ENCODE measurements at places on chromosomes 12 and 14.
A peak's percentile ranks its signal among the peaks of the same experiment; 100 is the strongest.

- no peak overlapping the region for H3K4me3 ChIP-seq
- no peak for DNase-seq
- H3K27ac ChIP-seq: peak overlapping the region; percentile 86
- H3K4me1 ChIP-seq: peaks cover 58% of the 10 kb centered on the region
- H3K36me3 ChIP-seq: peaks cover 16% of the 10 kb centered on the region
Measured at GRCh38 chr14:95183532-95184412, 26.4 kb upstream of the DICER1 start.

- no peak for DNase-seq
- no peaks in the 10 kb centered on the region for H3K4me1 ChIP-seq
- H3K36me3 ChIP-seq: no peaks in the 10 kb centered on the region
- H3K4me3 ChIP-seq: no peak overlapping the region
- H3K27ac ChIP-seq: no peak overlapping the region
Measured at GRCh38 chr12:130622803-130623202, 93.3 kb downstream of the RIMBP2 start.

DNA sequence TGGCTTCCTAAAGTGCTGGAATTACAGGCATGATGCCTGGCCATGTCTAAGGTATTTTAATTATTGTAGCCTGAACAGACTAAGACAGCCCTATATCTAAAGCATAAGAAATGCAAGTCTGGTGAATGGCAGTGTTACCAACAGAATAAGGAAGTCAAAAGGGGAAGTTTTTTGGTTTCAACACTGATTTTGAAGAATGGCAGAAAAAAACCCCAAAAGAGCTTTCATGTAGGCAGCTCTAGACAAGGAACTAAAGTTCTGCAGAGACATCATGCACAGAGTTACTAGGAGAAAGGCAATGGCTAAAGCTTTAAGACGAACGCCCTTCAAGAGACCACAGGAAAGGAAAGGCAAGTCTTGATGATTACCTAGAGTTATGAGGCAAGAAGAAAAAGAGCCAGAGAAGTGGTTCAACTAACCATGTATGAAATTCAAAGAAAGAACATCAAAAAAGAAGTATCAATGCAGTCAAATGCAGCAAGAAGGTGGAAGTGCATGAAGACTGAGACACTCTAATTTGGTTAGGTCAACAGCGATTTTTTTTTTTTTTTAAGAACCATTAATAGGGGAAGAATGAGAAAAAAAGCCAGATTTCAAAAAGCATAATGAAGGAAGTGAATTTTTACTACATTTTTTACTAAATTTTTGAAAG lies 50.8 kb downstream of the RPS6KA5 start:
- no peak overlapping the region for H3K4me3 ChIP-seq
- no peaks in the 10 kb centered on the region for H3K4me1 ChIP-seq
- peak overlapping the region; percentile 33 for H3K27ac ChIP-seq
- H3K27me3 ChIP-seq: no peaks in the 10 kb centered on the region
- no peak for DNase-seq

DNA sequence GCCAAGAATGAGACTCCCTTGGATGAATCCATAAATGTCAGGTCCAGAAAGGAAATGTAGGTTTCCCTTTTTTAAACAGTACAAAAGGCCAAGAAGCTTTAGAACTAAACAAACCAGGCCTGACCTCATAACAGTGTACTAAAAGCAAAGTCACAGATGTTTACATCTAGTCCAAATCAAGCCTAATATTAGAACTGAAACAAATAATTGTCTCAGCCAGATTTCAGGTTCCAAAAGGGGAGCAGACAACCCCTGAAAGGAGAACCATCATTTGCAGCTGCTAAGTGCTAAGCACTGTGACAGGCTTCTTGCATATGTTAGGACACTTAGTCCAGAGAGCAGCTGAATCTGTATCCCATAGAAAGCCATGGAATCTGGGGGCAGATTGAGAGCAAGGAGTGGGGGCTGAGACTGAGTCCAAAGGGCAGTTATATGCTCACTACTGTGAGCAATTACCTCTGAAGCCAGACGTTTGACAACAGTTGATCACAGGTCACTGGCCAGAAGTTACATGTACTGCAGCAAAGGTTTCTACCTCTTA lies 90.1 kb downstream of the STXBP6 start:
- H3K27ac ChIP-seq: peak overlapping the region; percentile 77
- H3K36me3 ChIP-seq: no peaks in the 10 kb centered on the region
- H3K4me1 ChIP-seq: peaks cover 73% of the 10 kb centered on the region
- no peak overlapping the region for H3K4me3 ChIP-seq
- no peak for DNase-seq

DNA sequence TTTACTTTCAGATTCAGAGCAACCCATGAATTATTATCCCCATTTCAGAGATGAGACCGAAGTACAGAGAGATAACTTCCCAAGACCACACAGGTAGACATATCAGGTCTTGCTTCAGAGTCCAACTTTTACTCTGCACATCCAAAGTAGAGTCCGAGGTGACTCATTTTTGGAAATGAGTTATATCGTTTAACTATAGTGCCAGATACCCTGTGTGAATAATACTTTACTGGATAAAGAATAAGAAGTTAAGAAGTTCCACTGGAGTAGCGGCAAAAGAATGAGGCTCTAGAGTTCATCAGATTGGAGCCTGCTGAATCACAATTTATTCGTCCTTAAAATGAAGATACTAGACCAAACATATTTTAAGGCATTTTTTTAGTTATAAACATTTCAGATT lies 124.7 kb downstream of the EPS8 start:
- H3K36me3 ChIP-seq: peaks cover 50% of the 10 kb centered on the region
- no peak for DNase-seq
- H3K4me3 ChIP-seq: no peak overlapping the region
- H3K27ac ChIP-seq: no peak overlapping the region

DNA sequence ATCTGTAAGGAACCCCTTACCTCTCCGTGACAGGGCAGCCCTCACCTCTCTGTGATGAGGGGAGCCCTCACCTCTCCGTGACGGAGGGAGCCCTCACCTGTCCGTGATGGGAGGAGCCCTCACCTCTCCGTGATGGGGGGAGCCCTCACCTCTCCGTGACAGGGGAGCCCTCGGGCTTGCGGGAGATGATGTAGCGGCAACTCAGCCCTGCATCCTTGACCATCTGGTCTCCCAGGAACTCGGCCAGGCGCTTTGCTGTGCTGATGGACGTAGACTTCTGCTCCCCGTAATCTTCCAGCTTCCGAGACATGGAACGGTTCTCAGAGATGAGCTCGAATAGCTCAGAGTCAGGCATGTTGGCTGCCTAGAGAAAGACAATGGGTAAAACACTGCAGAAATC lies 28.0 kb downstream of the POLE start:
- no peaks in the 10 kb centered on the region for H3K27me3 ChIP-seq
- no peak for DNase-seq
- peaks cover 98% of the 10 kb centered on the region for H3K36me3 ChIP-seq
- H3K27ac ChIP-seq: no peak overlapping the region
- H3K4me1 ChIP-seq: peaks cover 4% of the 10 kb centered on the region

- no peak overlapping the region for H3K27ac ChIP-seq
- no peaks in the 10 kb centered on the region for H3K27me3 ChIP-seq
- peaks cover 6% of the 10 kb centered on the region for H3K4me1 ChIP-seq
- no peaks in the 10 kb centered on the region for H3K36me3 ChIP-seq
- DNase-seq: no peak
- no peak overlapping the region for H3K4me3 ChIP-seq
Measured at GRCh38 chr12:119578112-119578511, 15.5 kb upstream of the TMEM233 start.

DNA sequence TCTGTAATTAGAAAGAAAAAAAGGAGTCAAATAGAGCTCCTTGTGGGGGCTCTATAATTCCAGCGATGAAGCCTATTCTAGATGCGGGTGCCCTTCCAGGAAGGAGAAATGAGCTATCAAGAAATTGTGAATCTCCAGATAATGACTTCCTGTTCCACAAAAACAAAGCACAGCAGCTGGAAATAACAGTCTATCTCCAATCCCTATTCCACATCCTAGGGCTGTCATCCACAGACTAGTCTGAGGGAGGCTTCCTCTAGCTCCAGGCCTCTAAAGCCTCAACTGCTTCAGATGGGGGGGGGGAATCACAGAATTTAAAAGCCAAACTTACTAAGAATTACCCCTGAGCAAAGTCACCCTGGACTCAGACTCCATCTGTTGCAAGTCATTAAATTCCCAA lies 77.4 kb upstream of the GTF2A1 start:
- H3K4me3 ChIP-seq: no peak overlapping the region
- H3K27me3 ChIP-seq: no peaks in the 10 kb centered on the region
- H3K36me3 ChIP-seq: no peaks in the 10 kb centered on the region
- no peak overlapping the region for H3K27ac ChIP-seq
- H3K4me1 ChIP-seq: no peaks in the 10 kb centered on the region

DNA sequence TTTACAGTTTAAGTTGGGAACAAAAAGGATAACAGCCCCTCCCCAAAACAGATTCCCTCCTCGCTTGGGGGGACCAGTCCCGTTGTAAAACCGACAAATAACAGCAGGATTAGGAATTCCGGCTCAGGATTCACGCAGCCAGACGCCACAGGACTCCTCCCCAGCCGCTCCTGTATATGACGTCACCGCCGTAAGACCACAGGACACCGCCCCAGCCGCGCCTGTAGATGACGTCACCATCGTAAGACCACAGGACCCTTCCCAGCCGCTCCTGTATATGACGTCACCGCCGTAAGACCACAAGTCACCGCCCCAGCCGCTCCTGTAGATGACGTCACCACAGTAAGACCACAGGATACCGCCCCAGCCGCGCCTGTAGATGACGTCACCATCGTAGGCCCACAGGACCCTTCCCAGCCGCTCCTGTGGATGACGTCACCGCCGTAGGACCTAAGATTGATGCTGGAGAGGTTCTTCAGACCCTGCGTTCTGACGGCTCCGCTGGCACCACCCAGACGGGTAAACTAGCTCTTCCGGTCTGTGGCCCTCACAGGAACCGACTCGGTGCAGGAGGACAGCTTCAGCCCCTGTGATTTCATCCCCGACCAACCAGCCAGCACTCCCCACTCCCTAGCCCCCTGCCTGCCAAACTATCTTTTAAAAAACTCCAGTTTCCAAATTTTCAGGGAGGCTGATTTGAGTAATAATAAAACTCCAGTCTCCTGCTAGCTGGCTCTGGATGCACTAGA lies 43.9 kb upstream of the FBRSL1 start:
- no peak overlapping the region for H3K27ac ChIP-seq
- peaks cover 94% of the 10 kb centered on the region for H3K27me3 ChIP-seq
- H3K4me3 ChIP-seq: peak overlapping the region; percentile 48
- H3K36me3 ChIP-seq: no peaks in the 10 kb centered on the region
- H3K4me1 ChIP-seq: no peaks in the 10 kb centered on the region

DNA sequence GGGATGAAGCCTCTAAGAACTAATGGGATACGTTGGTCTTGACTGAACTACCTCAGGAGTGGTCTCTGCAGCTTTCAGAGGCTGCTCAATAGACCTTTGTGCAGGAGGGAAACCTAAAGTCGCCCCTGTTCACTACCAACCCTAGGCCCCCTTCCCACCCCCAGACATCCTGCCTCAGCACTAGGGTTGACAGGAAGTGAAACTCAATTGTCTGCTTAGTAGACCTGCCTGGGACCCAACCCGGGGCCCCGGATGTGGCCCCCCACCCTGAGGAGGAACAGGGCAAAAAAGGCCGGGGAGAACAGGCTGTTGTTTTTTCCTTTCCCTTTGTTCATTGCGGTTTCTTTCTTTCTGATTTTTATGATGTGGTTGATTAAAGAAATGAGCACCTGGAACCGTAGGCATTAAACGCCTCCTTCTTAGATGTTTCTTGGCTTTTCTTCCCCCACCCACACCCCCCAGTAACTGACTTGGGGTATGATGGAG lies 1.6 kb upstream of the DGKA start:
- no peaks in the 10 kb centered on the region for H3K36me3 ChIP-seq
- H3K4me1 ChIP-seq: peaks cover 75% of the 10 kb centered on the region
- H3K27me3 ChIP-seq: no peaks in the 10 kb centered on the region
- H3K4me3 ChIP-seq: no peak overlapping the region
- DNase-seq: no peak

DNA sequence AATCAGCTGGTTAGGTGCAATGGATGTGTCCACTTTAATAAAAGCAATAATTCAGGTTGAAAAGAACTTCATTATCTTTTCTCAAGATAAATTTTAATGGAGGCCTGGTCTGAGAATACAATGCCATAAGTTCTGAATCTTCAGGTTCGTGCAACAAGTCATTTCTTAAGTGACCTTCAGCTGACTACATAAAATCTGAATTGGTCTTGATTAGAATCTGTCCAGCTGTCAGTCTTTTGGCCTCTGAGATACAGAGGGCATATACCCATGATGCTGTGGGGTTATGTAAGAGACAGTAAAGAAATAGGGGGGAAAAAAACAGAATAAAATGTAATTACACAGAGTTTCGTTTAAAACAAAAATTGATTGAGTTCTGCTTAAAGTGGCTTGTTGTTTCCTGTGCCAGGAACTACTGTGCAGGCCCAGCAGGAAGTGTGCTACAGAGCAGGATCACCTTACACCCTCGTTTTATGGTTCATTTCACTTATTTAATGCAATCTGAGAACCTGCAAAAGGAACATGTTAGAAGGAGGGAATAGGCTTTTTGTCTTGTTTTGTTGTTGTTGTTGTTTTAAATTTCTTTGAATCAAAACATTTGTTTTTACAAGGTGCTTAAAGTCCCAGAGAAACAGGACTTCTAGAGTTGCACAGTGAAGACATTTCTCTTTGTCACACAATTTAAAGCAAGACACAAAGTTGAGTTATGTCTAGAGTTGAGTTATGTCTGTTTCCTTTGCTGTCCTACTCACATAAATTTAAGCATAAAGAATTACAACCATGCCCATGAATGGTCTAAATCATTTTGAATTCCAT lies 64.2 kb downstream of the LGR5 start:
- no peaks in the 10 kb centered on the region for H3K27me3 ChIP-seq
- H3K36me3 ChIP-seq: no peaks in the 10 kb centered on the region
- H3K27ac ChIP-seq: no peak overlapping the region
- no peak for DNase-seq
- H3K4me3 ChIP-seq: no peak overlapping the region

DNA sequence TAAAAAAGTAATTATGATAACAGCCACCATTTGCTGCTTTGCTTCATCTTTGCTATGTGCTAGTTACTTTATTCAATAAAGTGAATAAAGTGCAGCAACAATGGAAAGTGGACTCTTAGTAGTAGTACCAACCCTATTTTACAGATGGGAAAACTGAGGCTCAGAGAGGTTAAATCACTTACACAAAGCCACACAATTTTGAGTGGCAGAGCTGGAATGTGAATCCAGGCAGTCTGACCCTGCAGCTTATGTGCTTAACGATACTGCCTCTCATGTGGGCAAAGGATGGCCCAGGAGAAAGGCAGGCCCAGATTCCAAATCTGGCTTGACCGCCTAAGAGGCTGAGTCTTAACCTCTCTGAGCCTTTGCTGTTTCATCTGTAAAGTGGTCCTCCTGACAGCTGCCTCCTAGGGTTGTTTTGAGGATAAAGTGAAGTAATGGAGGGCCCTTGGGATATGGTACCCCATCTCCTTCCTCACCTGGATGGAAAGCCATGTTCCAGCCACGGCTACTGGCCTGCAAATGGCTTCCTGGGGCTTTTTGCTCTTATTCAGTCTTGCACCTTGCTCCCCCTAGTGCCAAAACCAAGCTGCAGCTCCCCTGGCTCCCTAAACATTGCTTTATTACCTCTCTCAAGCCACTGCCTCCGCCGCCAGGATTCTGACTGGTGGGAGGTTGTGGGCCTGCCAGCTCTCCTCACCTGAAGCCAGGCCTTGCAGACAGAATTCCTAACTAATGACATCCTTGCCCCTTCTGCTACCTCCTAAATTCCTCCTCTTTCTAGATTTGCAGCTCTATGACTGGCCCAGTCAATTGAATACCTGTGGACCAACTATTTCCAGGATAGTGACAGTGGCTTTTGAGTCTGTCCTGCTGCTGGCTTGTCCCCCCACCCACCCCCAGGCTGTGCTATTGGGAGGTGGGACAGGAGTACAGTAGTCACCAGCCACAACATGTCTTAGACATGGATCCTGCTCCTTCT lies 283.3 kb upstream of the PWP1 start:
- H3K4me3 ChIP-seq: no peak overlapping the region
- H3K4me1 ChIP-seq: peaks cover 9% of the 10 kb centered on the region
- H3K27ac ChIP-seq: no peak overlapping the region

Data from left ventricle myocardium inferior (tissue), 1 donor.